ENCODE measurements at places on chromosomes 3 and 15.
A peak's percentile ranks its signal among the peaks of the same experiment; 100 is the strongest.

GRCh38 chr3:141000027-141000663, 51.0 kb upstream of the SPSB4 start:
- peak; percentile 29 for DNase-seq

- DNase-seq: no peak
These were observed 241.8 kb upstream of the LRTM1 start for GRCh38 chr3:55169608-55170072.

DNA sequence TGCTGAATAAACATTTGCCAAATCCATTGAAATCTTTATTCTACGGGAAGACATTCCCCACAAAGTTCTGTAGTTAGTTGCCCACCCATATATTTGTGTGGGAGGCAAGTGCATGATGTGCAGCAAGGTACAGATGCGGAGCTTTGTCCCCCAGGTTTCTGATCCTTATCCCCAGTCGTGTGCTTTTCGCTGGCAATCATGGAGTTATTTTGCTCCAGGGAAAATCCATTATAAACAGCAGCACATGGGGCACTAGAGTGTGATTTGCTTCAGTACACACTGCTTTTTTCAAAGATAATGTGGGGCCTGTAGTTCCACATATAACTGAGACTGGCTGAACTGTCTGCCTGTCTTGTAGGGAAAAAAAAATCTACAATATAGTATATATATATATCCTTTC, 132.1 kb downstream of the FEZF2 start:
- DNase-seq: no peak

GRCh38 chr3:78801926-78802561, 965.8 kb downstream of the ROBO1 start:
- no peak for DNase-seq
